AML-193 (cell line): ENCODE measurements at places on chromosomes 3 and 15.

DNA sequence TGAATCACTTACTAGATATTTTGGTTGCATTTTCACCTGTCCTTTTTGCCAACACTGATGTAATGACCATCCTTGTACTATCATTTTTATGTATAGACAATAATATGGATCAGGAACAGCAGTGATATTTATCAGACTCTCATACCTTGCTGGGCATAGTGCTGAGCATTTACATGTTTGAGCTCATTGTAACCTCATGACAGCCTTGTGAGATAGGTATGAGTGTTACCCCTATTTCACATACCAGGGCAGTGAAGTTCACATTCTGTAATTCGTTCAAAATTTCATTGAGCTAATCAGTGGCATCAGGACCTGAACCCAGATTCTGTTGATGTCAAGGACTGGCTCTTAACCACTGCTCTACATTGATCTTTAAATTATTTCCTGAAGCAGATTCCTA, 221.5 kb upstream of the TBL1XR1 start:
- DNase-seq, result no peak

- DNase-seq, result no peak
Observed at GRCh38 chr3:71288269-71288930, 295.1 kb downstream of the FOXP1 start.

GRCh38 chr15:35929740-35930444, 383.9 kb upstream of the DPH6 start:
- no peak for DNase-seq

- no peak for DNase-seq
Observed at GRCh38 chr15:39474657-39475056, 106.2 kb upstream of the THBS1 start.

GRCh38 chr3:64548200-64548889, 139.5 kb downstream of the ADAMTS9 start:
- no peak for DNase-seq

GRCh38 chr3:115281697-115282675, 134.9 kb upstream of the ZBTB20 start:
- no peak for DNase-seq

- peak; percentile 39 for DNase-seq
Observed at GRCh38 chr15:61834076-61834697, 226.1 kb downstream of the VPS13C start.

- DNase-seq, result no peak
Observed at GRCh38 chr3:177538048-177538749, 340.9 kb upstream of the TBL1XR1 start.

GRCh38 chr3:58121183-58121582, 89.6 kb downstream of the DNASE1L3 start:
- DNase-seq, result no peak

- no peak for DNase-seq
Observed at GRCh38 chr15:70792171-70792573, 28.8 kb upstream of the UACA start.

DNA sequence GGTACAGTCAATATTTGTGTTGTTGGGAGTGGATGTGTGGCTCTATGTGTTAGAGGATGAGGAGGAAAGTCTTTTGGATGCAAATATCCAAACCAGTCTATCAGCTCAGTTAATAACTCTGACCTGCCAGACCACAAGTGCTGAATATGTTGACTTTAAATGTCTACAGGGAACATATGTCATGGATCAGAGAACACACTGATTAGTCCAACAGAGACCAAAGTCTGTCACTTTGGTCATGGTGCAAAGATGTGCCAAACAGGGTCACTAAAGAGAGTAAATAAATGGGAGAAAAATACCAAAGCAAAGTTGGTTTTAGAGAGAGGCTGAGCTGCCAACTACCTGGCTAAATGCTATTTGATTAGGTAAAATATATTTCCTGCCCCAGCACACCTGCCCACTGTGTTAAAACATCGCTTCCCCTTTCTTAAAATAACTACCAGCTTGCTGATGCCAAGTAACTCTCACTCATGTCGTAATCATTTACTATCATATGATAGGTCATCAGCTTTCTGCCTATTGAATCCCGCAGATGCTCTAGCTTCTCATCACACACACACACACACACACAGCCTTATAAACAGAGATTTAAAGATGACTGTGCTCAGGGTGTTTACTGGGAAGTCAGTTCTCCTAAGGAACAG, 173.3 kb downstream of the PDZRN3 start:
- DNase-seq, result no peak

GRCh38 chr15:60752973-60753720, 274.2 kb upstream of the ICE2 start:
- no peak for DNase-seq

DNA sequence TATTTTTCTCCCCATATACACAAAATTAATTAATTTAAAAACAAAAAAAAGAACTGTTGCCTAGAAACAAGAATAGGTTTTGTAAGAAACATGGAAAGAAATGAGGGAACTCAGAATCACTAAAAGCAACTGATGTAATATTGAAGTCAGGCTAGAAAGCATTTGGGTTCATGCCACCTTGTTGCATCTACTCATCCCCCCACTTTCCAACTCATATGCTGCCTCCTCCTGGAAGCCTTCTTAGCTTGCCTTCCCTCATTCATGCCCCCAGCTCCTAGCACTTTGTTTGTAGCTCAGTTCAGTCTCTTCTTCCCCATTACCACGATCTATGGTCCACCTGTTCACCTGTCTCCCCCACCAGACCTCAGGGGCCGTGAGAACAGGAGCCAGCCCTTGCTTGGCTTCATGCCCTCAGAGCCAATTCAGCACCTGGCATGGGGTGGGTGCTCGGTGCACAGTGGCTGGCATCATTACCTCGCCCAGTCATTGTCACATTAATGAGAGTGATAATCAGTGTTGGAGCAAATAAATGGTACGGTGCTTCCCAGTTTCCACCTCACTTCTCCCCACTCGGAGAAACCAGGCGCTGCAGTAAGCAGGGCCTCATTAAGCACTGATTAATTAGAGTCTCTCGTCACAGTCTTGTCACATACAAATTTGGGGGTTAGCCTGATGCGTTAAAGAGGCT, 62.4 kb upstream of the SLC6A1 start:
- no peak for DNase-seq

DNA sequence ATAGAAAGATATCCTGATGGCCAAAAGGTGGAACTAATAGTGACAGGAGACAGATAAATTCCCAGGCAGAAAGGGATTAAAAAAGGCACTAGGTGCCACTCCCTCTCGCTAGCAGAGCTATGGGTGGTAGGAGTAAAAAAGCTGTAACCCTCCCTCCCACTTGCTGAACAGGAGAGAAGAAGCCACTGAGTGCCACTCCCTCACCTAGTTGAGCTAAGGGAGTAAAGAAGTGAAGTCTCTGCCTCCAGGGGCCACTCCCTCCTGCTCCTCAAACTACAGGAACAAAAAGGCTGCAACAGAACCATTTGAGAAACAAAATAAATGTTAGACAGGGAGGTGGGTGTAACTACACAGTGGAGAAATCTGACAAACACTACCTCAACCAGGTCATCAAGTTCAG, 276.2 kb upstream of the EPHA6 start:
- DNase-seq, result no peak

- no peak for DNase-seq
Observed at GRCh38 chr15:66600240-66600627, 34.4 kb upstream of the LCTL start.

DNA sequence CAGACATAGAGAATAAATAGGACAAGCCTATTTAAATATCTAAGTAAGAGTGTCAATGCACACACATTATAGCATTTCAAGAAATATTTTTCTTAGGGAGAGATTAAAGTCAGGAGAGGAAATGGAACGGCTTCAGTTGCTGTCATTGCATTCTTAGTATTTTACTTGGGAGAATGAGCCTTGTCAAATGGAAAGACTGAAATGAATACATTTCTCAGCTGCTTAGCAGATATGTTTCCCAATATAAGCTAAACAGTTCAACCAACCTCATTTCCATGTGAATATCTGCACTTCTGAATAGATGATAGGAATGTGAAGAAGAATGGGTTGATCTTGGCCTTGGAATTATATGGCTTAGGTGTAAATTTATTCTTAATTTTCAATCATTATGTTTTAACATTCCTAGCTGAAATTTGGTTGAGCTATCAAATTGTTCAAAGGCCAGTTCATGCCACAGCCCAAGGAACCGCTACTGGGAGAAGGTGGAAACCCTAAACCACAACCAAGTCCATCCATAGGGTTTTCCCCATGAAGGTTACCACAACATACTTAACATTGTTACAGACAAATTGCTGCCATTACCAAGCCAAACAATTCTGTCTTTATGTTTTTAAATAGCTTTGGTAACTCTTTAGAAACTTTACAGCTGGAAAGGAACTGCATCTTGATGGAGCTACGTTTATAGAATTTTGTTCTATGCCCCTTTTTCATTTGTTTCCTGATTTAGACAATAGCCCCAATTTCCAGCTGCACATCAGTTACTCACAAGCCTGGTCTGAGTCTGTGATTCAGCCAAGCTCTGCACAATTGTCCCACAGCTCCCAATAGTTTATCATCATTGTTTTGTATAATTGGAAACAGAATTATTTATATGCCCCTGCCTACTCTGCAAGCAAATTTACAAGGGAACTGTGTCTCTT, 459.6 kb downstream of the MECOM start:
- DNase-seq, result no peak

DNA sequence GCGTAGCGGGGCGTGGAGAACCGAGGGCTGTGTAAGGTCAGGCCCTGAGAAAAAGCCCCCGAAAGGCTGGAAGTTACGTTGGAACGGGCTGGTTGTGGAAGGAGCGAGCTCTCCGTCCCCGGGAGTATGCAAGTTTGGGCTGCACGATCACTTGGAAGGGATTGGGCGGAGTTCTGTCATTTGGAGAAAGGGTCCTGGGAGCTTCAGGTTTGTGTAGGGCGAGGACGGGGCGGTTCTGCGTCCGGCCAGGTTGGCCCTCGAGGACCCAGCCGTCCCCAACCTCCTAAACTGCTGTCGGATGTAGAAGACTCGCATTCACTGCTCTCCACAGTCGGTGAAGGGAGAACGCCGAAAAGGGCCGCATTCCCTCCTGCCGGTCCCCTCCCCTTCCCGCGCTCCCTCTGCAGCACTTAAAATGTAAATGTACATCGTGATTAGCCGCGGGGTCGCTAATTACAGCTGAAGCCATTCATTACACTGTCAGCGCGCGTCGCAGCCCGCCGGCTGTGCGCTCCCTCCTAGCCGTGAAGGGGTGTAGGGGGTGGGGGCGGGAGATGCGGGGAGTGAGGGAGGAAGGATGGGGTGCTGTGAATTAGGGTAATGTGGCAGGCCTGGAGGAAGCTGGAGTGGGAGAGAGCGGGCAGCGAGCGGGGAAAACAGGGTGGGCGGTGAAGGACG, 2.5 kb upstream of the RPP25 start:
- DNase-seq, result no peak

GRCh38 chr3:156036258-156037053, 83.9 kb upstream of the KCNAB1 start:
- DNase-seq, result no peak

GRCh38 chr3:47034868-47035489, 55.5 kb downstream of the NBEAL2 start:
- DNase-seq, result no peak

DNA sequence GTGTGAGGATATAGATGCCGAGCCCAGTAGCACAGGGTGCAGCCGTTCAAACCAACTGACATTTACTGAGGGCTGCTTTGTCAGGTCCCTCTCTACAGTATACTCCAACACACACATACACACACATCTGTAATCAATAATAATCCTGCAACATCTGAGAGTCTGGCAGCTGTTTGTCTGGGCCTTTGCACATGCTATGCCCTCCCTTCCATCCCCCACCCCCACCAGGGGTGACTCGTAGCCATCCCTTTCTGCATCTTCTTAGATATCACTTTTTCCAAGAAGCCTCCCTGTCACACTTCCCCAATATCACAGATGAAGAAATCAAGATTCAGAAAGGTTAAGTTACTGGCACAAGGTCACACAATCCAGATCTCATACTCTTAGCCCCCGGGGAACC, 13.7 kb downstream of the SPATA12 start:
- DNase-seq, result no peak

GRCh38 chr15:59924812-59925522, 79.1 kb upstream of the FOXB1 start:
- DNase-seq, result no peak

- DNase-seq, result no peak
Observed at GRCh38 chr3:67719333-67719732, 64.9 kb upstream of the SUCLG2 start.

- DNase-seq, result no peak
Observed at GRCh38 chr3:10998542-10998941, 6.0 kb downstream of the SLC6A1 start.

DNA sequence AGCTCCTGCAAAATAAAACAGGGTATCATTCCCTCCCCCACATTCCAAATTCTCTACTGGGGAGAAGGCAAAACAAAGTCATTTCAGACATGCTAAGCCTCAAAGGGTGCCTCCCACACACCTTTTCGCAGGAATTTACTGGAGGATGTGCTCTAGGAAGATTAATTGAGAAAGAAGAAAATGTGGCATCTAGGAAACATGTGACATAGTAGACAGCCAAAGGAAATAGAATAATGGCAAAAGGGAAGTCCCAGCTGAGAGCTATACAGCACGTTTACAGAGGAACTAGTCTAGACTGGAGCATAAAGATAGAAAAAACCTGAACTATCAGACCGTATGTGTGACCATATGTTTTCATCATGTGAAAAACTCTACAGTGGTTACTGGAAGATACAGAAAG, 58.8 kb upstream of the MELTF start:
- peak; percentile 58 for DNase-seq

DNA sequence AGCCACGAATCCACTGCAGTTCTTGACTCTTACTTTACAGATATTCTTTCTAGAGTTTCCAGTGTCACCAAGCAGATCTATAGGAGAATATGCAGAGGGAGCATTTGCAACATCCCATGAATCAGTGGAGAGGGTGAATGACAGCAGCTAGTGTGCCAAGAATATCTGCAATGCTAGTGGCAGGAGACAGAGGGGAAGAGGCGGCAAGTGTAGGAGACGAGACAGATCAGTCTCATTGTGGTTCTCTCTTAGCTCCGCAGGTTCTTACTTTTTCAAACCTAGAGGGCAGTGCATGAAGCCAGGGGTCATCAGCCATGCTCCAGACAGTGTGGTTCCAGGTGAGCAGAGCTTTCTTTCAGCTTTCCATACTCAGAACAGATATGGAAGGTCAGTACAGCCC, 744 bp downstream of the ZNF619 start:
- peak; percentile 44 for DNase-seq

GRCh38 chr3:101611023-101611422, 37.0 kb downstream of the PCNP start:
- no peak for DNase-seq

DNA sequence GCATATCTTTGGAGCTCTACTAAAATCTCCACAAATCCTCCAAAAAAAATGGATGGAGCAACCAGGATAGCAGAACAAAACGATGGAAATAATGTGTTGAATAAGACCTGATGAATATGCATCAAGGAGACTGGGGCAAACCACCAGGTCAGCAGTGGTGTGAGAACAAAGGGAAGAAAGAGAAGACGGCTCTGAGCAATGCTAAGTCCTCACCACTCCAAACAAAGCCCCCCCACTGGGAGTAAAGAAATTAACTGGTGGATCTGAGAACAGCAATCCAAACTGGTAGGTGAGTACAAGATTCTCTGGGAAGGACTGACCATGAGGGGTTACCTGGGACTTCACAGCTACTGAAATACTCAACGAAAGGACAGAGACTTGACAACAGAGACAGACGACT, 977.3 kb downstream of the TBL1XR1 start:
- no peak for DNase-seq
